ENCODE measurements at places on chromosomes 12 and 14.

DNA sequence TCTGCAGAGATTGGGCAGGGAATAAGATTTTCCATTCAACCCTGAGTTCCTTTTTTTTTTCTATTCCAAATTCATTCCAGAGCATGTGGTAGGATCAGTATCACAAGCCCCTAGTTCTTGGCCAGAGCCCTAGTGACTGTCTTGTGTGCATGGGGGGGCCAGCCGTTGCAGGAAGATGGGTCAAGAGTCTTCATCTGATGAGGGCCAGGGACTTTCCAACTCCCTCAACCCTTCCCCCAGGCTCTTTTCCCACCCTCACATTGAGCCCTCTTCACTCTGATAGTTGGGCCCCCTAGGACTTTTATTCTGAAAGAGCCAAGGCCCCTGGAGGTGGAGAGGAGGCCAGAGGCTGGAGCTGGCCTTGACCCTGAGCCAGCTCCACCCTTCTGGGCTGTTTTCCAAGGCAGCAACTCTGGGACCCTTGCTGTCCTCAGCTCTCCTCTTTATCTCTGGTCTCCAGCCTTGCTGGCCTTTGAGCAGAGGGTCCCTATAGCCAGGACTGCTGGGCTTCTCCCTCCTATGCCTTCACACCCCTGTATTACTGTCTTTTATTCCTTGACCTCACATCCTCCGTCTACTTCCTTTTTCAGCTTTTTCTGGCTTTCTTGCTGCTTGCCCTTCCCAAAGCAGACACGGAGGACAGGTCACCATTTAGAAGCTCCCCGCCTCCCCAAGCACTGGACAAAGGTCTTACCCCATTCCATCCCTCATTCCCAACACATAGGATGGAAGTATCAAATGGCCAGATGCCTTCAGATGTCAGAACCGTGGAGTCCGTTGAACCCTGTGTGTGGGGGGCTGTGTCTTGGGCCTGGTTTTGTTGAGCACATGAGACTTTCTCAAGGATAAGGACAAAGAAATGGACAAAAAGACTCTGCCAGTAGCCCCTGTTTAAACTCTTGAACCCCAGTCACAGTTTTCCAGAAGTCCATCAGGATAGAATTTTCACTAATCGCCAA, 5.6 kb downstream of the RBP5 start:
- no peak for DNase-seq

DNA sequence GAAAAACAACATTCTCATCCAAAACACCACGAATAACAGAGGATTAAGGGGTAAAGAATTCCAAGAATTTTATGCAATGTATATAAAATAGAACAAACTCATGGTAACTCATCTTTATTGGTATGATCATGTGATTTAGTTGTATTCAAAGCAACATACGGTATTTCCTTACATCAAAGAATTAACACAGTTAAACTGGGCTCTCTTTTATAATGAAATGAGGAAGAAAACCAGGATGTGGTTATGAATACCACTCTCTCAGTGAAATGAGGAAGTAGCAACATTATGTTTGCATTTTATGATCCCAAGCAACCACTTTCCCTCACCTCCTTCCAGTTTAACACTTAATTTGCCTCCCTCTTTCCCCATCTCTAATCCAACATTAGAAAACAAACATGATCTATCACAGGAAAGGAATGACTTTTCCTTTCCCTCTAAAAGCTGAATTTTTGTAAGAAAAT, 22.9 kb downstream of the SPTLC2 start:
- peak; percentile 49 for DNase-seq

DNA sequence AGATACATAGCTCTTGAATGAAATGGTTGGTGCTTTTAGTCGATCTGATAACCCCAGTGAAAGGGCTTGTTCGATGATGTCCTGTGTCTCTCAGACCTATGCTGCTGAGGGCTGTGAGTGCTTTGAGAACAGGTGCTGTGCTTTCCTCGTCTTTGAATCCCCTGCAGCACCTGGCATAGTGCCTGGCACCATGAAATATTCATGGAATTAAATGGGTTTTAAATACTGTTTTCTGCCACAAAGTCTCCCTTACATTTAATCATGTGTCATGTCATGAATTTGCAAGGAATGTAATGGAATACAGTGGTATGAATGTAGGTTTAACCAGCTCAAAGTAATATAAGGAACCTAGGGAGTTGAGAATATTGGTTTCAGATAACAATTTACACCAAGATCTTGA, 220.5 kb upstream of the PRICKLE1 start:
- DNase-seq = no peak

DNA sequence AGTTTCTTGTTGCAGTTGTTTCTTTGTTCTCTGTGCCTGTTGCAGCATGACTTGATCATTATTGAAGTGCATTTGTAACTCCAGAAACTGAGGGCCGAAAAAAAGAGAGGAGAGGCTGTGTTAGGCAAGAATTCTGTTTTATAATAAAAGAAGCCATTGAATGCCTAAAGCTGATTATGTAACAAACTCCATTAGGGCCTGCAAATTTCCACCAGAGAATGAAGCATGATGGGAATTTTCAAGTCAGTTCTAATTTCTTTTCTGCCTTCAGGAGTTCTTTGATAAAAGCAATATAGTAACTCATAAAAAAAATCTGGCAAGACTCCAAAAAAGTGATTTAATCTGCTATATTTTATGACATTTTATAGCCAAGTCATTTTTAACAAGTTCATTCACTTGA, 156.7 kb upstream of the RASSF8 start:
- DNase-seq = no peak

DNA sequence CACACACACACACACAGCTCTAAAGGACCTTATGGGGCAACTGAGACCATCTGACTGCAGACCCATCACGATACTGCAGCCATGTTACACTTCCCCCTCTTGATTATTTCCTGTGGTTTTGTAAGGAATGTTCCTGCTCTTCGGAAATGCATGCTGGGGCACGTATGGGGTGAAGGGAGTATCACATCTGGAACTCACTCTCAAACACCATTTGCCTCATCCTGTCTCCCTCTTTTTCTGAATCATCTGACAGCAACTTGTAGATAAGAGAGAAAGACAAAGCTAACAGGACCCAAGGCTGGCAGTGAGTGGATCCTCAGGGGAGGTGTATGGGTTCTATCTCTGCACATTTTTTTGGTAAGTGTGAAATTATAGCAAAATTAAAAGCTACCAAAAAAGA, 50.3 kb downstream of the RIMBP2 start:
- no peak for DNase-seq

GRCh38 chr12:105166736-105167135, 59.2 kb downstream of the WASHC4 start:
- DNase-seq = no peak

- peak; percentile 7 for DNase-seq
Measured at GRCh38 chr12:54159140-54159539, 29.6 kb downstream of the SMUG1 start.

- DNase-seq = no peak
Measured at GRCh38 chr14:91330856-91331255, 86.4 kb upstream of the GPR68 start.
